ENCODE measurements at places on chromosomes 1 and 21. TPM values are rescaled to one million over a fixed set of nuclear protein-coding genes. Genes with fewer than 3 reads are reported as not detected.

DNA sequence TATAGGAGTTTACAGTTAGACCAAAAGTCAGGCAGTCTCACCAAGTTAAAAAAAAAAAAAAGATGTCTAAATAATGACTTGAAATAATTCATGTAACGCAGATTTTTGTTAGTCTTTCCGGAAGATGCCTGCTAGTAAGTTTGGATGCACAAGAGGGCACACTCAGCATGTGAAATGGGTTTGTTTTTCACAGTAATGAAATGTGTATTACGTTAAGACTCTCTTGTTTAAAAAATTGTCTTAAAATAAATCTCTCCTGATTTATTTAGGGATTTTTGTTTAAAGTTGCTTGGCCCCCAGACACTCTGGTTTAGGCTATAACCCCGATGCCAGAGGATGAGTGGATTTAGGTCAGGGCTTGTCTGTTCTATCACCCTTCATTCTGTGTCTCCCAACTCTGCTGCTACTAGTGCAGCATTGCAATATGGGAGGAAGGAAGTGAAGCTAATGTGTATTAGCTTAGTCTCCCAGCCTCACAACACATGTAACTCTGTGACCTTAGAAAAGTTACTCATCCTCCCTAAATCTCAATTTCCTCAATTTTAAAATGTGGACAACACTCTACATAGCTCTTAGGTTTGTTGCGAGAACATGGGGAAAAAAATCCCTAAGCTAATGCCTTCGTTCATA lies 25.7 kb downstream of the CTH start:
- DNase-seq: no peak

GRCh38 chr1:193427524-193427923 lies 241.1 kb upstream of the B3GALT2 start:
- DNase-seq: no peak

- DNase-seq: no peak
These were observed 50.0 kb upstream of the POGK start for GRCh38 chr1:166789286-166789685.

DNA sequence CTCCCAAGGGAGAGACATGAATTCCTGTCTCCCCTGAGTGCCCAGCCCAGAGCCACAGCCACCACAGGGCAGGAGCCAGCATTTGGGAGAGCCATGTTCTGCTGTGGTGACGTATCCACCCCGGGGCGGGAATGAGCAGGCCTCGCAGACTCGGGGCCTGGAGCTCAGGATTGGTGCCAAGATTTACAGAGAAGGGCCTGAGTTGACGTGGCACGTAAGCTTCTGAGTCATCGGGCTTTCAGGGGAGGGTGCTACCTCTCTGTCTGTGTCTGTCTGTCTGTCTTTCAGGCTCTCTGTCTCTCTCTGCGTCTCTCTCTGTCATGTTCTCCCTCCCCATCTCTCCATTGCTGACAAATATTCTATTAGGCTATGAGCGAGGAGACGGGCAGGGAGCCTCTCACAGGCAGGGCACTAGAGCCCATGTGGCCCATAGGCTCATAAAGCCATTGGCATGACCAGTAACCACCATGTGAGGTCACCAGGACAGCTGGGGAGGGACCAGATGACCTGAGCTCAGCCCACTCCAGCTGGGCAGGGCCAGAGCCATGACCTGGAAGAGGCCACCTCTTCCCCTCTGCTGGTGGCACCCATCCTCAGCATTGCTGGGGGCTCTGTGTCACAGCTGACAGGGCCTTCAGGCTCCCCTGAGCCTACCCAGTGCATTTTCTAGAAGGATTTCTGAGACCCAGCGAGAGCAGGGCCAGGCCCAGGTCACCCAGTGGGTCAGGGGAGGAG lies 300.0 kb upstream of the VAMP3 start:
- DNase-seq: peak; percentile 89

DNA sequence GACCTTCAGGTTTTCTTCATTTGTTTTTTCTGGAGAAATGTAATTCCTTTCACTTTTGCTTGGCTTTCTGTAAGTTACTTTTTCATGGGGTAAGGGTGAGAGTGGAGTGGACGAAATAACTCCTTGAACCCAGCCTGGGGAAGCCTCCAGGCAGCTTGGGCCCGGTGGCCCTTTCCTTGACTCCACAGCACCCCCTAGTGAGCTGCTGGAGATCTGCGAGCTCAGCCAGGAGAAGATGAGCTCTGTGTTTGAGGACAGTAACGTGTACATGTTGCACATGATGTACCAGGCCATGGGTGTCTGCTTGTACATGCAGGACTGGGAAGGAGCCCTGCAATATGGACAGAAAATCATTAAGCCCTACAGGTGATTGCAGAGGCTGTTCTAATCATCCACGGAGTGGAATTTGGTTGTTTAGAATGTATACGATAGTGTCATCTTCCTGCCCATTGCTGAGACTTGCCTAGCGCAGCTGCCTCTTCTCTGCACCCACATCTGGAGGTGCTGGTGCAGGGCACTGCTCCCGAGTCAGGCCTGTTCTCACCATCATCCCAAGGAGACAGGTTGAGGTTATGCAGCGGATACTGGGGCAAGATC lies 51.0 kb downstream of the SMYD2 start:
- no peak for DNase-seq

GRCh38 chr1:47510282-47510811 lies 72.5 kb downstream of the FOXD2 start:
- no peak for DNase-seq

DNA sequence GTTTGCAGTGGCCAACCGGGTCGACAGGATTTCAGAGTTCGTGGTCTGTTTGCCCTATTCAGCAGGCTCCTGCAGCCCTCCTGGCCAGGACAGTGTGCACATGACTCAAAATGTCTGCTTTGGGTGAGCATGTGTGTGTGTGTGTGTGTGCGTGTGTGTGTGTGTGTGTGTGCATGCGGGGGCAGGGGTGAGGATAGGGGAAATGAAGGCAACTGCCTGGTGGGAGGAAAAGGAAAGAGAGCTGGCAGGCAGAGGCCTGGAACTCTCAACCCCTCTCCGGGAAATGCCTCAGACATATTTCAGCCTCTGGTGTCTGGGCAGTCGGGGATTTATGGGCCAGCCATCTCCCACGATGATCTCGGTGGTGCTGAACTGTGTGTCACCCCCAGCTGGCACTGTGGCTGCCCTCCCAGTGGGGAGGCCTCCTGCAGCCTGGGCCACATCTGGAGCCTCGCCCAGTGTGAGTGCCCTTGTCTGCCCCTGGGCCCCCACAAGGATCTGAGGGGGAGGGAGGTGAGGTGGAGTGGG lies 15.2 kb downstream of the CDCP2 start:
- DNase-seq: peak; percentile 11

DNA sequence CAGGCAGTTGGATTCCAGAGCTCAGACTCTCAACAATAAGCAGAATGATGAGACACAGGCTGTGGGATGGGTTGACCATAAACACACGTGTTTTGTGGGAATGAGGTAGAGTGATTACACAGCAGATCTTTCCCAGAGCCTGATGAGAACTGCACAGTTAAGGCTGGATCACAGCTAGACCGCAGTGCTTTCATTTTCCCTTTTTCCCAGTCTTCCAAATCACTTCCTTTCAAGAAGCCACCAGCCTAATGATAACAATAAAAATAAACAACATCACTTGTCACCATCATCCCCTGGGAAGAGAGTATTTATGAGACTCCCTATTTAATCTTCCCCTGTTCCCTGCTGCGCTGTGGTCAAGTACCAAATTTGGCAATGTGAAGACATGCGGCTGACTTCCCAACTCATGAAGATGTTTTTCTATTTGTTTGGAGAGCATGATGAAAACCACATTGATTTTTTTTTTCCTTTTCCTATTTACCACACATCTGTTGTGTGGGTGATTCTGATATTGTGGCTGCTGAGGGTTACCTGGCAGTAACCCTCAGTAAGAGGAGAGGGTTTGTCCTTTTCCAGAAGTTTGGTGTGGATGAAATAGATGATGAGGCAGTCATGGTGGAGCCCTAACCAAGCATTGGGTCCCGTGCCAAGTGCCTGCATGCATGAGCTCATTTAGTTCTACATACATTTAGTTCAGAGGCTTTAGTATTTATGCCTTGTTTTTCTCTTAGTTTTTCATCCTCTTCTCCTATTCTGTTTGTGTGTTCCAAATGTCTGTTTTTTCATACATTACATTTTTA lies 248.9 kb upstream of the HOOK1 start:
- DNase-seq: no peak

GRCh38 chr1:164805399-164805798 lies 246.4 kb downstream of the PBX1 start:
- no peak for DNase-seq

- DNase-seq: no peak
These were observed 4.8 kb downstream of the TTLL7 start for GRCh38 chr1:83994111-83994510.

DNA sequence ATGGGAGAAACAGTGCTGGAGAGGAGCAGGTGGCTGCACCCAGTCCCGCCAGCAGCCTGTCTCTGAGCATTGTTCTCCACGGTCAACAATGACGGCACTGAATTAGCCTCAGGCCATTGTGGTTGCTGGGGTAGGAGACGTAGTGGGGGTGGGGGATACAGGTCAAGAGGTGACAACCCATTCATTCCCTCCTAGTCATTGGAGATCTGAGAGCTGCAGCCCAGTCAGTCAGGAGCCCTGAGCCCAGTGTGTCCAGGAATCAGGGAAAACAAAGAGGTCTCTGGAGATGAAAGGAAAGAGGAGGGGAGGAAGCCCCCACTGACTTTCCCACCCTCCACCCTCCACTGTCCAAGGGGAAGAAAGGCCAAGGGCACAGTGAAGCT lies 15.3 kb downstream of the SMIM12 start:
- DNase-seq: no peak

DNA sequence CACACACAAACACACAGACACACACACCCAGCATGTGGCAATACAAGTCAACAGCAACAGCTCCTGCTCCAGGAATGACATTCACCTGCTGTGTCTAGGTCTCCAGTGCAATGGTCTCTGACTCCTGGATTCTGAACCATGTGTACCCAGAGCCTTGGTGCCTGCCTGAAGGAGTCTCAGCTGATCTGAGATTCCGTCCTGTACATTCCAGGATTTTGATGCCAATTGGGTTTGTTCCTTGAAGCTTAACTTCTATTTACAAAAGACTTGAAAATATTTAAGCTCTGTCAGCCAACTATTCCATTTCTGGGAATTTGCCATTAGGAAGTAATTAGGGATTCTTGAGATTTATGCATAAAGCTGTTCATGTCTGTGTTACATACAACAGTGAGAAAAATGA lies 85.4 kb upstream of the LRRC8D start:
- DNase-seq: peak; percentile 12

GRCh38 chr1:117161887-117162286 lies 40.3 kb upstream of the TRIM45 start:
- no peak for DNase-seq

- peak; percentile 89 for DNase-seq
These were observed 114.7 kb upstream of the IRF2BP2 start for GRCh38 chr1:234724516-234725176.

The SEMA4A gene
- 21.5 TPM for total RNA-seq

The NCF2 gene
- total RNA-seq: 4.7 TPM

The UBE2U gene
- total RNA-seq: not detected

The LRRC53 gene
- total RNA-seq: not detected

The CCDC17 gene
- total RNA-seq: 3.8 TPM

The ADAMTS1 gene
- 86.5 TPM for total RNA-seq

The CDA gene
- 0.83 TPM for total RNA-seq

The GNAT2 gene
- not detected for total RNA-seq

The VCAM1 gene
- total RNA-seq: 4.1 TPM

The IFFO2 gene
- 7.2 TPM for total RNA-seq

The EDARADD gene
- total RNA-seq: 8.8 TPM

The AADACL3 gene
- total RNA-seq: not detected

The LAMC2 gene
- total RNA-seq: 25.7 TPM
